Activated naive CD8-positive, alpha-beta T cell treated with anti-CD3 and anti-CD28 coated beads, Interleukin-2, amount 10 ng/mL, durations not matched to agents 7 days and 5 days (primary cell): ENCODE measurements at places on chromosomes 13 and 19. TPM values are rescaled to one million over a fixed set of nuclear protein-coding genes. Genes with fewer than 3 reads are reported as not detected.

The DMKN gene
- 2.5 TPM for total RNA-seq

The CYP4F8 gene
- total RNA-seq: not detected

DNA sequence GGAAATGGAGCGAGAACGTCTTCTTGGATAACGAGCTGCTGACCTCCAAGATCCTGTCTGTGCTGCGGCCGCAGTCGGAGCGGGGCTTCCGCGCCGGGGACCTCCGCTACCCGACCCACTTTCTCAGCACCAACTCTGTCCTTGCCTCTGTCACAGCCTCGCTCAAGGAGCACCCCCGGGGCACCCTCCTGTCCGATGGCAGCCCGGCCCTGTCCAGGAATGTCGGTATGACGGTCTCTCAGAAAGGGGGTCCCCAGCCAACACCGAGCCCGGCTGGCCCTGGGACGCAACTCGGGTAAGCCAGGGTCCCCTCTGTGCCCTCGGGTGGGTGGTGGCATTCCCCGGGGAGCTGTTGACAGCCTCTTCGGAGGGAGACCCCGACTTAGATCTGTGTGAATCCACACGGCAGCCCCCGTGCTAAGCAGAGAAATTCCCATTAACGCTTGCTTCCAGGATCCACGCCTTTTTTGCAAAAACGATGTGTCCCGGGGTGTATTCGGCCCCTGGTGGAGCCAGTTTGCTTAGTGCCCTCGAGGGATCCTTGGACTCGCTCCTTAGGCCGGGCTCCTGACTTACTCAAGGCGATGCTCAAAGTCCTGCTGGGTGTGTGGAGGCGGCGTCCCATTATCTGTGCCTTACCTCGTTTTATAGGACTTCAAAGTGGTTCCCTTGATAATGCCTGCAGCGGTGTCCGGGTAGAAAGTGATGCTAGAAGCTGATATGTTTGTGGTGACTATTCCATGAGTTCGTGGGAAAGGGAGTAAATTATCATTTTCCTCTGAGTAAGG, 48.5 kb downstream of the PEX11G start:
- DNase-seq: no peak

DNA sequence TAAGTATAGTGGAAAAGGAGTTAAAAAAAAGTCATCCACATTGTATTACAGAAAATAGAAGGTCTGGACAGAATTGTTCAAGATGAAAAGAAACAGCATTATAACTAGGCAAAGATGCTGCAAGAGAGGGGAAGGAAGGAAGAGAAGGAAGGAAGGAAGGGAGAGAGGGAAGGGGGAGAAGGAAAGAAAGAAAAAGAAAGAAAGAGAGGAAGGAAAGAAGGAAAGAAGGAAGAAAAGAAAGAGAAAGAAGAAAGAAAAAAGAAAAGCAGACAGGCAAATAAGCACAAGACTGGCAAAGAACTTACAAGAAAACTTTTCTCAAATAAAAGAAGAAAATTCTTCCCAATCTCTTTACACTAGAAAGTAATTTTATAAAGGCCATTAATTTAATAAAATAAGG, 15.1 kb upstream of the FLT1 start:
- DNase-seq: no peak

DNA sequence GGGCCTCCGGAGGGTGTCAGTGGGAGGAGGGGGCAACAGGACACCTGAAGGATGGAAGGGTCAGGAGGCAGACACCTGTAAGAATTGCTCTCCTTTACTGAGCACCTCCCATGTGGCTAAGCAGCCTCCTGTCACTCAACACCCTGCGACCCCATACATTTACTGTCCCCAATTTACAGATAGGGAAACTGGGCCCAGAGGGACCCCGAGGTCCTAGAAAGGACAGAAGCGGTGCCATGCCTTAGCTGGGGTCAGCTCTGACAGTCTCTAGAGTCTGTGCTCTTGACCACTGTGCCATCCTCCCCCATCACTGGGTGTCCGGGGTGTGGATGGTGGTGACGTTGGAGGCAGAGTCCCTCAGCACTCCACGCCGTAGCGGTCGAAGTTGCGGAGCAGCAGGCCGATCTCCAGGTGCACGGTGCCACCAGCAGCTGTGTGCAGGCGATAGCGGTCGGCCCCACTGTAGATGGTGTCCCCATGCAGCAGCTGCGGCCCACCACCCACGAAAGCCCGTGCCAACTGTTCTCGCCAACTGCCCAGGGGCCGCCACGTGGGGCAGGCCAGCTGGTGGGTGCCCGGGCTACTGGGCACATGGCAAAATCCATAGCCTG, 726 bp upstream of the TGFB1 start:
- DNase-seq: no peak

DNA sequence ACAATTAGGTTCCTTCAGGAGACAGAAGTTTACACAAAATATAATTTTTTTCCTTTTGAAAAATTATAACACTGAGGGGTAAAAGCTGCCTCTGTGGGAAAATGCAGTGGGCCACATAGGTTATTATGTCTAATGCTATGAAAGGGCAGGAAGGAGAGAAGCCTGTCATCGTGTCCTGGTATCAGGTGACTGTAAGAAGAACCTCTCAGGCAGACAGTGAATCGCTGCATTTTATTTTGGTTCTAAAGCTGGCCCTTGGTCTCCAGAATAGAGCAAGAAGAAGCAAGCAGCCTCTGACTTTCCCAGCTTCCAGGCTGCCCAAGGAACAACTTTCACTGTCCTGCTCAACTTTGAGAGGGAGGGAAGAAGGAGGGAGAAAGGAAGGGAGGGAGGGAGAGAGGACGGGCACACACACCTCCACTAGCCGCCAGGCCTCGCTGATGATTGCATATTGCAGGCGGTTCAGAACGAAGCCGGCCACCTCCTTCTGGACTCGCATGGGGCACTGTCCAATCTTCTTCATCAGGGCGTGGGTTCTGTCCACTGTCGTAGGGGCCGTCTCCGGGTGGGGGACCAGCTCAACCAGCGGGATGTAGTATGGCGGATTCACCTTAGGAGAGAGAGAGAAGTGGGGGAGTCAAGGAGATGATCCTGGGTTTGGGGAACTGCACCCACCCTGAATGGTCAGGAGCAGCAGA, 93.8 kb downstream of the CRYL1 start:
- DNase-seq: no peak

- no peak for DNase-seq
Observed at GRCh38 chr19:13681509-13681908, 82.8 kb upstream of the MRI1 start.
